Fibroblast of lung (primary cell): ENCODE measurements at places on chromosomes 12 and 14.
A peak's percentile ranks its signal among the peaks of the same experiment; 100 is the strongest.

DNA sequence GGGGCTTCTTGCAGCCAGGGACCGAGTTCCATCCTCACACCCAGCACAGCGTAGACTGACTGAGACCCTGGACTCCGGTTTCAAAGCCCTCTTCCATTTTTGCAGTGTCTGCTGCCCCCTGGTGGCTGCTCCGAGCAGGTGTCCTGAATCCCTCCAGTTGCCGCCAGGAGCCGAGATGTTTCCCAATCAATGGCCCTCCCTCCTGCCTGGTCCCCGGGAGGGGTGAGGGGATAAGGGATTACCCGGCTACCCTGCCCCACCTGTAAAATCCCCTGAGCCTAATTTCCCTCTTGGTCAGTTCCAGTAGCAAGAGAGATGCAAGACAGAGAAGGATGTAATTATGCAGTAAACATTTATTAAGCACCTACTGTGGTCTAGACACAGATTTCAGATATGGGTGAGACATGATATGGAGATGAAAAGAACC, 55.0 kb downstream of the PHETA1 start:
- DNase-seq, result peak; percentile 42

DNA sequence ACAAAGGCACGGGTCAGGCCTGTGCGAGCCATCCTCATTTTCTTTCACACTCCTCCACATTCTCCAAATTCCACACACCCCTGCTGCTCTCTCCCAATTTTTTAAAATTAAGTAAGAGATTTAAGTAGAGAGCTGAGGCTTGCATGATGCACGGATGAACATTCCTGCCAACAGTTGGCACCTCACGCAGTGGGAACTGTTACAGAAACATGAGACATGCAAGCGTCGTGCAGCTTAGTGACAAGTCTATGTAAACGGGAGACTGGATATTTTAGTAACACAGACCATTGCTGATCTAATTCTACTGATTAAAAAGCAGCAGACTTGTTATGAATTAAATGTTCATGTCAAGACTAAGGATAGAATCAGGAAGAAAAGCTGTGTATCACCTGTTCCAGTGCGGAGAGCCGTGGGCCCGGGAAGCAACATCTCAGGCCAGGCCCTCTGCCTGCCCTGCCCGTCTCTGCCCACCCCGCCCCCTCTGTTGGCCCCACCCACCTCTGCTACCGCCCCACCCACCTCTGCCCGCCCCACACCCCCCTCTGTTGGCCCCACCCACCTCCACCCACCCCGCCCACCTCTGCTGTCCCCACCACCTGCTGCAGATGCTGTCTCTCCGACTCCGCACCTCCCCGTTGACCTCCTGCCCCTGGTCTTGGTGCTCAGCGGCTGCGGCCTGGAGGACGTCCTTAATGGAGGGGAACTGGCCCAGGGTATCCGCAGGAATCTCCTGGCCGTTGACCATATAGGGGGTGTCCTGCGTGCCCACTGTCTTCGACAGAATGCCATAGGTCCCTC, 21.2 kb downstream of the GOLGA3 start:
- DNase-seq, result no peak

DNA sequence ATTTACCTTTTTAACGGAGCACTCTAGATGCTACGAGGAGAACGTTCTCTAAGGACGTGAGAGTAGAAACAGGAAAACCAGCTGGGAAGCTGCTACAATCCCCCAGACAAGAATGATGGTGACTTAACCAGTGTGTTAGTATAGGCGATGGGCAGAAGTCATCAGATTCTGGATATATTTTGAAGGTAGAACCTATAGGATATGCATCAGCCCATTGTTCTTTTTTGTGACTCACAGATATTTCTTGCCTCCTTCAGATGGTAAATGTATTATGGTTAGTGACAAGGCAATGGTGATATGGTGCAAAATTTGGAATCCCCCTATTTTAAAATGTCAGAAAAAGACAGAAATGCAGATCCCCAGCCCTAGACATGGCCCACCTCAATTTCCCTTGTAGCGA, 258.2 kb downstream of the PHLDA1 start:
- no peak for DNase-seq

GRCh38 chr12:38144601-38145436, 171.8 kb upstream of the ALG10B start:
- DNase-seq, result no peak

GRCh38 chr14:84064316-84065125, 1465.4 kb upstream of the FLRT2 start:
- no peak for DNase-seq

GRCh38 chr12:63823040-63823439, 21.5 kb upstream of the SRGAP1 start:
- DNase-seq, result no peak

DNA sequence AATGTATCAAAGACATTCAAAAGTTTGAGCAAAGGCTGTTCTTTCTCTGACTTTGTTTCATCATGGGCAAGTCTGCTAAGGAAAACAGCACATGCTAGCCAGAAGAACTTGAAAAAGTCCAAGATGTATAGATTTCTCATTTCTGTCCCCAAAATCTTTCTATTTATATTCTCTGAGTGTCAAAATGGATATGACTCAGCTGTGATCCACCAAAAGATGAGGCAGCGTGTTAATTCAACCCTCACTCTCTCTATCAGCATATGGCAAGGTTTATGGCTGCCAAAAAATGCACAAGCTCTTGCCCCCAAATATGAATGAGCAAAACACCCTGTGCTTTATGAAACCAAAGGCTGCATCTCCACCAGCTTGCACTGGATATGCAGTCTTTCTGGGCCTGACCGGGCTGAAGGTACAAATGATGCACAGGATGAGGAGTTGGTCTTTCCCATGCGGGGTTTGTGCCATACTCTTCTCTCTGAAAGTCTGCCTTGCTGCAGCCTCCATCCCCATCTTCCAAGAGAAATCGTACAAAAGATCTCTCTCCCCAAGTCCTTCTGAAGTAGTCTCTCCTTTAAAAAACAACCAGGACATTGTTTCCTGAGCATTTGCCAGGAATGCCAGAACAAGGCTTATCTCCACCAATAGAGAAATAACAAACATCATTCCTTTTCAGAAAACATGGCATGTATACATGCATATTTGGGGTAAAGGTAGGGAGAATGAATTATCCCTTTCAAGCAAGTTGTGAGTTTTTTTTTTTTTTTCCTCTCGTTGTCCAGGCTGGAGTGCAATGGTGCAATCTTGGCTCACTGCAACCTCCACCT, 203.4 kb downstream of the TMX1 start:
- peak; percentile 68 for DNase-seq

GRCh38 chr14:57189070-57189469, 79.6 kb downstream of the EXOC5 start:
- peak; percentile 3 for DNase-seq

- DNase-seq, result no peak
These were observed 80.4 kb downstream of the PTCSC3 start for GRCh38 chr14:36096090-36096489.

- no peak for DNase-seq
These were observed 26.3 kb downstream of the EML1 start for GRCh38 chr14:99819514-99819913.

GRCh38 chr12:126312457-126312856, 1247.2 kb downstream of the AACS start:
- DNase-seq, result no peak

DNA sequence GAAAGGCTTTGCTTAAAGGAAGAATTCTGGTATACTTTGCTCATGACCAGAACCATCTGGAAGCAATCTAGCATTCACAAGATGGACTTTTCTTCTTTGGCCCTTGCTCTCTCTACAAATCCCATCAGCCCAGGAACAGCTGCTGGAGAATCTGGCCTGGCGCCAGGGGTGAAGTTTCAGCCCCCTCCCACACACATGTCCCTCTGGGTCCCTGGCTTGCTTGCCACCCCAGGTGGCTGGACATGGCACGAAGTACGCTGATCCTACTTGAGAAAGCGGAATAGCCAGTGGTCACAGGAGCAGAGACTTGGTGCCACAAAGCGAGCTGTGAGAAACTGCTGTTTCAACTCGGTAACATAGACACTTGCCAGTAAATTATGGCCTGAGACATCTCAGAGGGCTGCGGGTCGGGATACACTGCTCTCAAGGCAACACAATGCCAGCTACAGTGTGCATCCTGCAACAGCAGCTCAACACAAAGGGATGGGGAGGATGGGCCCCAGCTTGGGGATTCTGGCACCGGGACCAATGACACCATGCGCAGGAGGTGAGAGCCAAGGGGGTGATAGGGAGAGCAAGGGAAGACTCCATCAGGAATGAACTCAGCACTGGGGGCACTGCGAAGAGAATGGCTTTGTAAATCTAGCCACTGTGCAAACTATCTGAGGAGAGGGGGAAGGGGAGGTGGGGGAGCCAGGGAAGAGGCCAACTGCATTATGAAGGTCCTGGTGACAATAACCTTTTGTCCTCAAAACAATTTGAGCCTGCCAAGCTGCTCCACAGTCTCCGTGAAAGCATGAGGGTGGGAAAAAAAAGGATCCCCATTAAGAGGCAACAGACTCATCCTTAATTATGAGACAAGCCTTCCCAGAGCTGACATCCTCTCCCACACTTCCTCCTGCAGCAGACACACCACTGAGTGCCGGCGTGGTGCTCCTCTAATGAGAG, 219.9 kb downstream of the PPM1H start:
- no peak for DNase-seq
